A549 treated with CORT108297 at 1 μM for 4 hours (cell line): ENCODE measurements at places on chromosomes 2 and 18. TPM values are rescaled to one million over a fixed set of nuclear protein-coding genes. Genes with fewer than 3 reads are reported as not detected.

The TLX2 gene
- 0.16 to 0.44 TPM (median 0.27 TPM) in 5 replicates for total RNA-seq

The CCDC74B gene
- 4.4 to 8.4 TPM (median 6.9 TPM) in 5 replicates for total RNA-seq

The IL1R2 gene
- 0.53 to 0.97 TPM (median 0.68 TPM) in 5 replicates for total RNA-seq

The KHK gene
- 7.5 to 11.0 TPM (median 9.5 TPM) in 5 replicates for total RNA-seq

The TMEM169 gene
- total RNA-seq = 0.18 to 0.42 TPM (median 0.34 TPM) in 5 replicates

The EPHA4 gene
- 0.49 to 1.1 TPM (median 0.72 TPM) in 5 replicates for total RNA-seq

The ALKAL2 gene
- not detected in 5 replicates for total RNA-seq

The LRATD1 gene
- total RNA-seq = 0.02 to 0.09 TPM (median 0.05 TPM) in 5 replicates

The SNTG2 gene
- not detected in 5 replicates for total RNA-seq

The GNAL gene
- 4.4 to 6.3 TPM (median 5.7 TPM) in 5 replicates for total RNA-seq

The PKDCC gene
- total RNA-seq = 17.1 to 27.3 TPM (median 23.7 TPM) in 5 replicates

The C2orf78 gene
- not detected in 5 replicates for total RNA-seq

The POTEI gene
- 0.01 TPM in 2 of 5 replicates, not detected in the others for total RNA-seq

The RNF125 gene
- total RNA-seq = 0.20 to 0.32 TPM (median 0.28 TPM) in 5 replicates

The ZSWIM2 gene
- not detected in 5 replicates for total RNA-seq

The CAPN13 gene
- 0.03 to 0.15 TPM (median 0.05 TPM) in 4 of 5 replicates, not detected in the other for total RNA-seq

The PROKR1 gene
- total RNA-seq = not detected in 5 replicates

The FOXI3 gene
- total RNA-seq = 0.05 TPM in 1 of 5 replicates, not detected in the others

The PLGLB1 gene
- 0.38 to 1.0 TPM (median 0.80 TPM) in 5 replicates for total RNA-seq

The TMEM247 gene
- not detected in 5 replicates for total RNA-seq

The FAM124B gene
- total RNA-seq = not detected in 5 replicates

The PTPRN gene
- 1.1 to 1.9 TPM (median 1.6 TPM) in 5 replicates for total RNA-seq

The ABCG5 gene
- total RNA-seq = not detected in 5 replicates

The ZC3H6 gene
- 0.14 to 0.73 TPM (median 0.35 TPM) in 5 replicates for total RNA-seq

The UPP2 gene
- total RNA-seq = not detected in 5 replicates

The REV1 gene
- 8.8 to 11.9 TPM (median 10.7 TPM) in 5 replicates for total RNA-seq

The CYS1 gene
- total RNA-seq = 0.81 to 1.8 TPM (median 1.3 TPM) in 5 replicates

The PDE11A gene
- 0.21 to 0.71 TPM (median 0.50 TPM) in 5 replicates for total RNA-seq

The SPDYA gene
- total RNA-seq = 0.10 to 0.32 TPM (median 0.17 TPM) in 5 replicates

The PLA2R1 gene
- total RNA-seq = 1.7 to 2.7 TPM (median 2.5 TPM) in 5 replicates

The SERPINB11 gene
- 0.07 to 0.13 TPM (median 0.10 TPM) in 3 of 5 replicates, not detected in the others for total RNA-seq

The EML6 gene
- 1.0 to 2.1 TPM (median 1.6 TPM) in 5 replicates for total RNA-seq

The NAT8 gene
- total RNA-seq = not detected in 5 replicates

The DYNAP gene
- not detected in 5 replicates for total RNA-seq

The CTAGE1 gene
- 0.05 TPM in 1 of 5 replicates, not detected in the others for total RNA-seq

The GAL3ST2 gene
- 0.13 to 0.35 TPM (median 0.32 TPM) in 5 replicates for total RNA-seq

The SH3RF3 gene
- 0.40 to 0.50 TPM (median 0.40 TPM) in 5 replicates for total RNA-seq

The HSBP1L1 gene
- total RNA-seq = 10.7 to 14.2 TPM (median 12.6 TPM) in 5 replicates

The GKN2 gene
- 2.4 to 4.1 TPM (median 2.9 TPM) in 5 replicates for total RNA-seq

The FAM237A gene
- not detected in 5 replicates for total RNA-seq

The ACVR1C gene
- 0.02 TPM in 3 of 5 replicates, not detected in the others for total RNA-seq

The RFTN2 gene
- 0.01 TPM in 1 of 5 replicates, not detected in the others for total RNA-seq

The PARD3B gene
- total RNA-seq = 0.77 to 1.1 TPM (median 0.93 TPM) in 5 replicates

The ADD2 gene
- 18.0 to 29.0 TPM (median 26.1 TPM) in 5 replicates for total RNA-seq

The CYTIP gene
- not detected in 5 replicates for total RNA-seq

The C18orf54 gene
- 2.0 to 3.1 TPM (median 2.5 TPM) in 5 replicates for total RNA-seq

The TGFA gene
- 5.8 to 7.6 TPM (median 6.0 TPM) in 5 replicates for total RNA-seq

The CD28 gene
- not detected in 5 replicates for total RNA-seq

The UGT1A3 gene
- total RNA-seq = 0.07 to 0.17 TPM (median 0.13 TPM) in 3 of 5 replicates, not detected in the others

The GPR155 gene
- total RNA-seq = 0.26 to 0.69 TPM (median 0.35 TPM) in 5 replicates

The COL6A3 gene
- 0.07 to 0.20 TPM (median 0.09 TPM) in 5 replicates for total RNA-seq

The INPP5D gene
- total RNA-seq = 0.29 to 0.60 TPM (median 0.45 TPM) in 5 replicates

The LYPD1 gene
- total RNA-seq = 14.0 to 21.5 TPM (median 15.8 TPM) in 5 replicates

The SERPINB3 gene
- total RNA-seq = 0.06 to 0.17 TPM (median 0.08 TPM) in 5 replicates

The APOB gene
- total RNA-seq = not detected in 5 replicates
